SW480 (cell line): ENCODE measurements at places on chromosomes 16 and 17.
A peak's percentile ranks its signal among the peaks of the same experiment; 100 is the strongest.

GRCh38 chr16:87671715-87672270 lies 69.5 kb downstream of the JPH3 start:
- no peak for DNase-seq

- no peak for DNase-seq
Measured at GRCh38 chr17:74520790-74521480, 10.3 kb downstream of the CD300LB start.

DNA sequence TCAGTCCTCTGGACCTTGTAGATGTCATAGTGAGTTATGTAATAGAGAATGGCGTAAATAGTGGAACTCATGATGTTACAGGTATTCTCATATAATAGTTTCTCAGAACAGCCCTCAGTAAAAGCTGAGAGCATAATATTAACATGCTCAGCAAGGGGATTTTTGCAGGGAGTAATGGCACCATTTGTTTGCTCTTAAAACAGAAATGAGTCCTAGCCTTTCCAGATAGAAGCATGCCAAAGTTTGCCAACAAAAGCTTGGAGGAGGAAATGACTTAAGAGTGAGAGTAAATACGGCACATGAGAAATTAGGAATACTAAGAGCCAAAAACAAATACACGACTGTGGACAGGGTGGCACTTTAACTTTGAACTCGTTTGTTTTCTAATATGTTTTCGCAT lies 198.4 kb downstream of the ANKFN1 start:
- DNase-seq: no peak

- DNase-seq: peak; percentile 67
Measured at GRCh38 chr16:28974007-28974436, 556 bp upstream of the SPNS1 start.

DNA sequence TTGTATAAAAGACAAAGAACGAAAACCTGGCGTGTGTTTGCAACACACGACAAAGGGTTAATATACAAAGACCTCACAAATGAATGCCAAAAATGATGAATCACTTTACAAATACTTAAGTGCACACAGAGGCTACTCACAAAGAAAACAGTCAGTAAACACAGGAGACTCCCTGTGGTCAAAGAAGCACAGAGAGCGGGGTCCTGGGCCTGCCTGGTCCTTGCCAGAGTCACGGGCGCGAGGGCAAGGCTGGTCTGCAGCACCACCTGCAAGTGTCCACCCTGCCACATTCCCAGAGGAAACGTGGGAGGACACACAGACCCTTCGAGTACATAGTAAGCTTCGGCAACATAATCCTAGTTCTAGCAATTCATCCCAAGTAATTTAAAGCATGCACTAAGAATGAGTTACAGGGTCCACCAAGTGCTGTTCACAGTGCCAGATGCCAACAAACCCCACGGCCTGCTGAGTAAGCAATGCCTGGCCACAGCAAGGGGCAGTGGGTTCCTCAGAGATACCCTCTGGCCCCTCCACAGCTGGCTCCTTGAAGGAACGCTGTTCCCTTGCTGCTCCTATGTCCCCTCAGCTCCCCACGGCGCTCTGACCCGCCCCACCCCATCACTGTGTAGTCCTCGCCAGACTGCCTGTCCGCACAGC lies 24.6 kb upstream of the FAAP100 start:
- peak; percentile 28 for DNase-seq

- DNase-seq: no peak
Measured at GRCh38 chr17:29066606-29067005, 23.7 kb downstream of the PIPOX start.

DNA sequence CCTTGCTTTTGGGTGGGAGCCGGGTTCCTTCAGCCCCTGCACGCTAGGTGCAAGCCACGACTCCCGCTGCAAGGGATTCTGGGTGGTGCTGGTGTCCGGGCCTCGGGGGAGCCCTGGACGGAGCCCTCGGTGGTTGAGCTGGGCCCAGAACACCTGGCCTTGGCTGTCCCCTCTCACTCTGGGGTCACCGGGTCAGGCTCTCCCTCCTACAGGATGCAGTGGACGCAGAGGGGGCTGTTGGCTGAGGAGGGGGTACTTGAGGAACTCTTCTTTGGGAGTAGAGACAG lies 27.9 kb upstream of the SLC38A10 start:
- DNase-seq: no peak

DNA sequence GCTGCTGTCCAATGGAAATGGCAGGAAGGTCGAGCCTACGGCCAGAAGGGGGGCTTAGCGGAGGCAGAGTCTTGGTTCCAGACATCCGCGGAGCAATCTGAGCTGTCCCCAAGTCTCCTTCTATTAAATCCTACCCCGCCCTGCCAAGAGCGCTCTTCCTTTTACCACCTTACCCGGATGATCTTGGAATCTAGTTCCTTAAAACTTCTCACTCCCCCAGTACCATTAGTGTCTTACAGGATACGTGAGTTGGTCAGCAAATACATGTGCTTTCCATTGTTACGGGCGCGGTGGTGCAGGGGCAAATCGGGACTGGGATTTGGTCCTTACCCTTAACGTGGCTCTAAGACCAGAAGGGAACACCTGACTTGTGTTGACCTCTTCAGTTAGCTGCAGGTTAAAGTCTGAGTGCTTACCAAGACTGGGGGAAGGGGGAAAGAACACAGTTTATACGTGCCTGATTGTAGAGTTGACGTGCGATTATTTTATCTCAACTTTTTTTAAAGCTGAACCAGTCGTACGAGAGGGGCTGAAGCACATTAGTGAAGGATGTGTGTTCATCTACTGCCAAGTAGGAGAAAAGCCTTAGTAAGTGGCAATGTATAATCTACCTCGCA lies 495 bp downstream of the TXNDC17 start:
- DNase-seq: peak; percentile 46
